Ureter (tissue), 1 donor: ENCODE measurements at places on chromosomes 5 and 9. TPM values are rescaled to one million over a fixed set of nuclear protein-coding genes. Genes with fewer than 3 reads are reported as not detected.
A peak's percentile ranks its signal among the peaks of the same experiment; 100 is the strongest.

DNA sequence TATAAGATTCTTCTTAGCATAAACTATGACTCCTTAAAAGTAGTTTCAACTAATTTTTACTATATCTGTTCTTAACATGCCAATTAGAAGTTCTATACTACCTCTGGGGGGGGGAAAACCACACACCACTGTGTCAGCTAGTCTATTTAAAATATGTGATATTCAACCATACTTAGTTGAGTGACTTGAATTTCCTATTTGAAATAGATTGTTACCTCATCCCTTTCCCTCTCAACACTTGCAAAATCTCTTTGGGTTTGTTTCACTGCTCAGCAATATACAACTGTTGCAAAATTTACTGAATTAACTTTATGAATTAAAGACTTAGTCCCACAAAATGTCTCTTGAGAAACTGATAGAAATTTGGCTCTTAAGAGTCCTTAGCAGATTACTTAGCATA, 151.1 kb upstream of the POU5F2 start:
- no peak for DNase-seq

DNA sequence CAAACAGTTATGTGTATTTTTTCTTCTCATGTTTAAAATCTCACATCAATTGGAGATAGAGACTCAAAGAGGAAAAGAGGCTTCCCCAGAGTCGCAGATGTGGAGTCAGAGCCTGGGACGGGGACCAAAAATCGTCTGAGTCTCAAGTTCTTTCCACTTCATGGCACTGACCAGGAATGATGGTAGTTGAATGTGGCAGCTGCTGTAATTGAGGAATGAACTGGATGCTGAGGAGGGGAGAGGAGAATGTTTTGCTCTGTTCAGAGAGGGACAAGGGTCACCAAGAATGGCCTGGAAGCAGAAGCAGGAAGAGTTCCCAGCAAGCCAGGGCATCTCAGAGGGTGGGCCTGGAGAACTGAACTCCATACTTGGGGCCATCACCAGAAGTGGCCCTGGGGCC, 103.9 kb downstream of the NSG2 start:
- peak; percentile 20 for DNase-seq

The LRRC70 gene
- total RNA-seq, result 5.9 TPM

The TMEM252 gene
- total RNA-seq, result not detected

The PKD2L2 gene
- total RNA-seq, result not detected

The FOXD4L5 gene
- total RNA-seq, result 0.21 TPM

The TNFSF8 gene
- 1.5 TPM for total RNA-seq

The PCDHA10 gene
- total RNA-seq, result 1.5 TPM

DNA sequence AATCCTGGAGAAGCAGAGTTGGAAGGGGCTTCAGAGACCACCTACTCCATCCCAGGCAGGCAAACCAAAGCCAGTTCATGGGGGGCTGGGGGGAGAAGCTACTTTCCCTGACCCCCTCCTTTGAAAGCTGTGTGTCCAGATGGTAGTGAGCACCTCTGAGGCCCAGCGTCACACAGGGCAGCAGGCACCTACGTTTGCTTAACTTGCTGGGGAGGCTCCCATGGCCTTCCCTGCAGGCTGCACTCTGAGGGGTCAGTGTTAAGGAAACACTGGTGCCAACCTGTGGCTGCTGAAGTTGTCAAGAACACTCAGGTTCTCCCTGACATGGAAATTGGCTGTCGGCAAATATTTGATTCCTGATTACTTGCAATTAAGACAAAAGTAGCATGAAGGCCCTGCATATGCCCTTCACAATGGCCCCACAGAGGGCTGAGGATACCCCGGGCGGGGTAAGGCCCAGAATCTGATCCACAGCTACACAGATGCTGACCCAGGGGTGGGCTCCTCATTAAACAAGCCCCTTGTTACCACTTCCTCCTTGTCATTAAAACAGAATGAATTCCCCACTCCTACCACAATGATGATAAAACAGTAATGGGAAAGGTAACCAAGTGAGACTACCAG, 208.5 kb downstream of the FSTL4 start:
- no peak for DNase-seq

DNA sequence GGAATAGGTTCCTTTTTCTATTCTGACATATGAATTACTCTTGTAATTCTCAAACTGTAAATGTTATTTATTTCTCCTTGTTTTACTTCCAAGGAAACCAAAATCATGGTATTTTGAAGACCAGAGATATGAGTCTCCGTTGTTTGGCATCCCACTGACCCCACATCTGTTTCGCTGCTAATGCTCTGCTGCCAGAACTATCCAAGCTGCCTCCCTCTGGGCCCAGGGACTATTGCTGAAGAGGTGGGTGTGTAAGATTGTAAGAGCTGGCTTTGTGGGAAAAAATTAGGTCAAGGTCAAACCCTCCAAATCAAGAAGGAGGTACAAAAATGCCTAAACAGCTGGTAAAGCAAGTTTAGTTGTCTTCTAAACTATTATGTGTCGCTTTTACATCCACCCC, 129.4 kb upstream of the MYO10 start:
- DNase-seq, result no peak

The IL3 gene
- total RNA-seq, result not detected
